ENCODE measurements at places on chromosomes 3 and 15.

DNA sequence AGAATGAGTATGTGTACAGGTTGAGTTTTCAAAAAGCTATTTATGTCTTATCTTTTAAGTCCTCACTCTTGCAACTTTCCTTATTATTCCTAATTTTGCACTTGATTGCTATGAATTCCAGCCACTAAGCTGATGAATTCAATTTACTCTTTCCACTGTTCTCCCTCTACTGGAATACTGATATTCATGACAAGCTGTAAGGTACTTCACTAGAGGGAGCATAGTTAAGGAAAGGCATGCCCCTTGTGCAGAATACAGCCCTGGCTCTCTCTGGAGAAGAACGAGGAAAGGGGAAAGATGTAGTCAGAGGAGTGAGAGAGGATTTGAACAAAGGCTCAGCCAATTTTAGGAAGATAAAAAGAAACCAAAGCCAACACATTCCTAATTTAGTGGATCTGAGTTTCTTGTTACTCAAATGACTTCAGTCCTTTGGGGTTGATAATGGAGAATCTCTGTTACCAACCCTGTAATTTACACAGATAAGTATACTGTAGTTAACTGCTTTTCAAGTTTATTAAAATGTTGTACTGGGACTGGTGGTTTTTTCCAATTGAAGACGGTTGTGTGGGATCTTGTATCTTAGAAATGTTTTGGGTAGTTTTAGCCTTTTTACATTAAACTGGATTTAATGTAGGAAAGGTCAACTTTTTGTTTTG, 4.0 kb downstream of the SCAANT1 start:
- DNase-seq = no peak

GRCh38 chr3:123686251-123686650, 101.4 kb upstream of the HACD2 start:
- DNase-seq = no peak

GRCh38 chr15:83578691-83579090, 75.2 kb upstream of the ADAMTSL3 start:
- no peak for DNase-seq

DNA sequence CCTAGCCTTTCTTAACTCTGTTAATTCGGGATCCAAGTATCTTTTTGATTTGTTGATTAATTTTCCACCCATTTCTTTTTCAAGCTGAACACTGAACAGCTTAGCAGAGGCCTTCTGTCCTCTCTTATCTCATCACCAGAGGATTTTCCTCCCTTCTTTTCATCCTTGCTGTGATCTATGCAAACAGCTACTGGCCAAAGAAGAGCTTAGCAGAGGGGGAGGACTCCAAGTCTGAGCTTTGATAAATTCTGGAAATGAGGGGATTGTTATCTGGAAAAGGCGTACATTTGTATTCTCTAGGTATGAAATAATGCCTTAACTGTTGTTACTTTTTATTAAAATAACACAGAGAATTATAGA, 13.4 kb downstream of the DZIP3 start:
- DNase-seq = no peak

DNA sequence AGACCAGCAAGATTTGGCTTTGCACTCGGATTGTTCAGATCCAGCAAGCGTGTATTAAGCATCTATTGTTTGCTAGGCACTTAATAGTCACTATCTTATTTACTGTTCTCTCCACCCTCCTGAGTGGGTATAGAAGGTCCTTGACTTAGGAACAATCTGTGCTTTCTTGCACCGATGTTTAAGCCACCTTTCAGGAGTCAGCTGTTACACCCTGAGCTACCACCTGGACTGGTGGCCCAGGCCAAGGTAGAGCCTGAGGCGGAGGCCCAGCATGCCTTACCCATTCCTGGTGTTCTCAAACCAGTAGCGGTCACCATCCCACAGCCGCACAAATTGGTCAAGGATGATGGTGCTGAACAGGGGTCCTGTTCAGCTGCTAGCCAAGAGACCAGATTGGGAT, 10.0 kb downstream of the DUOX1 start:
- no peak for DNase-seq

- no peak for DNase-seq
Observed at GRCh38 chr15:67843092-67843501, 3.3 kb upstream of the RNU6-1 start.

DNA sequence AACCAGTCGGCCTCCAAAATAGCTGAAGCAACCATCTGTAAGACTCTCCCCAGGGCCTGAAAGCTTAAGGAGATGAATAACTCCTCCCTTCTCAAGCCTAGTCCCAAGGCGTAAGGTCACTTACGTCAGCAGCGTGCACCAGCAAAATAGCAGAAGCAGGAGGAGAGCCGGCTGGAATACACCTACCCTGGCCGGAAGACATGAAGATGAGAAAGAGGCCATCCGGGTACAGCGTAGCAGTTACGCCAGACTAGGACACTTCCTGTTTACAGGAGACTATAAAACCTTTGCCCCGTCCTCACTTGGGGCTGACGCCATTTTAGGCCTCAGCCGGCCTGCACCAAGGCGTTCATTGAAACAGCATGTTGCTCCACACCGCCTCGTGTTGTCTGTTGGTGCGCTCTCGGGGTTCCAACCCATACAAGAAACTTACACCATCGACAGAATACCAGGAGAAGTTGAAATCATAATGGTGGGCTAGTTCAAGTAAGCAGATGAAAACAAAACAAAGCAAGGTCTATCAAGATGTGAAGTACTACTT, 2.5 kb downstream of the CFAP92 start:
- DNase-seq = no peak

- DNase-seq = no peak
Observed at GRCh38 chr3:190426806-190427507, 22.7 kb downstream of the TMEM207 start.

- DNase-seq = no peak
Observed at GRCh38 chr3:154954757-154955156, 125.4 kb upstream of the MME start.

DNA sequence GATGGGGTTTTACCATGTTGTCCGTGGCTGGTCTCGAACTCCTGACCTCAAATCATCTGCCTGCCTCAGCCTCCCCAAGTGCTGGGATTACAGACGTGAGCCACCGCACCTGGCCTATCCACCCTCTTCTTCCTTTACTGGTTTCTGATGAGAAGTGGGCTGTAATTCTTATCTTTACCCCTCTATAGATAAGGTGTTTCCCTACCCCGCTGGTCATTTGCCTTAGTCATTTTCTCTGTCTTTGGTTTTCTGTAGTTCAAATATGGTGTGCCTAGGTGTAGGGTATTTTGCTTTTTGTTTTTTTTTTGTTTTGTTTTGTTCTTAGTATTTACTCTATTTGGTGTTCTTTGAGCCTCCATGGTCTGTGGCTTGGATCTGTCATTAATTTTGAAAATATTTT, 41.3 kb downstream of the APBA2 start:
- DNase-seq = no peak

DNA sequence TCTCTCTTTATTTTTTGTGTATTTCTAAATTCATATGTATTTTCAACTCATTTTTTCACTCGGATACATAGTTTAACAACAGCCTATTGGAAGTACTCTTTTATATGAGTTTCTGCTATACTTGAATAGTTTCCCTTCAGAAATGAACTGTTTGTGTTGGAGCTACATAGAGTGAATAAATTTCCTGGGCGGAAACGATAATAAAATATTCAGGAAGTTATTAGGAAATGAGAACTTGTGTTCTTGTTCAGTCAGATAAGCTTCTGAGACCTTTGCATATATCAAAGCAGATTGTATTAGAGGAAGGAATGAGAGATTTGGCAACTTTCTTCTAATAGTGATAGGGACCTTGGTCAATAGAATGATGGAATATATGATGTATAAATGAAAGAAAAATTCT, 27.3 kb downstream of the NEO1 start:
- DNase-seq = no peak

DNA sequence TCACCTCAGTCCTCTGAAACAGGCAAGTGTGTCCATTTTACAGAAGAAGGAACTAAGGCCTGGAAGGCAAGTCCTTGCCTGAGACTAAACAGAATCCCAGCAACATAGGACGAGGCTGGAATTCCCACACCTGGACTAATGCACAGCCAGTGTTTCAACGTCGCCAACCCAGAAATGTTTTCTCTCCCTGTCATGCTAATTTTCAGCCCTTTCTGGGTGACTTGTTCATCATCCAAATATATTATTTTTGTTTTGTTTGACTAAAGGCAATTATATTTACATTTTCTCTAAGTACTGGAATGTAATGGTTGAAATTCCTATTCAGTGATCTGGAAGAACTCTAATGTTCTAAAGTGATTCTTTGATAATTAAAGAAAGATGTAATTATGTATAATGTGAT, 51.8 kb downstream of the BTD start:
- DNase-seq = no peak

- DNase-seq = no peak
Observed at GRCh38 chr3:152317956-152318355, 49.2 kb downstream of the MBNL1 start.

DNA sequence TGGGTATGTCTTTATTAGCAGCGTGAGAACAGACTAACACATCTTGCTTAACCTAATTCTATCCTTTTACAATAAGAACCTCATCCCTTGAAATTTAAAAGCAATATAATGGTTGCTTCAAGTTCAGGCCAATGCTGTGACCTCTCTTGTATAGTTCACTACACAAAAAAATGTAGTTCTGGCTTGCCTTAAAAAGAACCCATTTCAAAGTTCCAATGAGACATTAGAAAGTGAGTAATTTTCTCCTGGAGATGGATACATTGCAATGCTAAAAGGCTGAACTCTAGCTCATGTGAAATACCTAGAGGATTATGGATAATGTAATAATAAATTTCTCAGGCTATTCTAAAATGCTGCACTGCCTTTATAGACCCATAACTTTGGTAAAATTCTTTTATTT, 47.8 kb downstream of the ATP13A4 start:
- DNase-seq = no peak

- peak; percentile 57 for DNase-seq
Observed at GRCh38 chr3:194485881-194486539, 792 bp downstream of the ATP13A3 start.
